ENCODE measurements at places on chromosomes 6 and 20.

DNA sequence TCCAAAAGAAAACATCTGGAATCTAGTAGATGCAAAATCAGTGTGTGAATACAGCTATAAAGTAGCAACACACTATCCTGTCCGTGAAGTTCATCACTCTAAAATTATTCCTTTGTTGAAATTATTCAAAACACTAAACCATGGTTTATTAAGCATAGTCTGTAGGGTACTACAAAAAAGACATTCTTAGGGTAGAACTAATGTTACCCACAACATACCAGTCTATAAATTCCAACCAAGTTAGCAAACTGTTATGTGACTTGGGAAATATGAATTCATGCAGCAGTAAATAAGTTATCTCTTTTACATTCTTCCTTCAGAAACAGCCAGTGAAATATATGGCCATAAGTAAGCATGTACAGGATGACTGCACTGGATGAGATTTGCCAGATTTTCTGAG is 580.3 kb upstream of the ADGRB3 start:
- no peak for DNase-seq

DNA sequence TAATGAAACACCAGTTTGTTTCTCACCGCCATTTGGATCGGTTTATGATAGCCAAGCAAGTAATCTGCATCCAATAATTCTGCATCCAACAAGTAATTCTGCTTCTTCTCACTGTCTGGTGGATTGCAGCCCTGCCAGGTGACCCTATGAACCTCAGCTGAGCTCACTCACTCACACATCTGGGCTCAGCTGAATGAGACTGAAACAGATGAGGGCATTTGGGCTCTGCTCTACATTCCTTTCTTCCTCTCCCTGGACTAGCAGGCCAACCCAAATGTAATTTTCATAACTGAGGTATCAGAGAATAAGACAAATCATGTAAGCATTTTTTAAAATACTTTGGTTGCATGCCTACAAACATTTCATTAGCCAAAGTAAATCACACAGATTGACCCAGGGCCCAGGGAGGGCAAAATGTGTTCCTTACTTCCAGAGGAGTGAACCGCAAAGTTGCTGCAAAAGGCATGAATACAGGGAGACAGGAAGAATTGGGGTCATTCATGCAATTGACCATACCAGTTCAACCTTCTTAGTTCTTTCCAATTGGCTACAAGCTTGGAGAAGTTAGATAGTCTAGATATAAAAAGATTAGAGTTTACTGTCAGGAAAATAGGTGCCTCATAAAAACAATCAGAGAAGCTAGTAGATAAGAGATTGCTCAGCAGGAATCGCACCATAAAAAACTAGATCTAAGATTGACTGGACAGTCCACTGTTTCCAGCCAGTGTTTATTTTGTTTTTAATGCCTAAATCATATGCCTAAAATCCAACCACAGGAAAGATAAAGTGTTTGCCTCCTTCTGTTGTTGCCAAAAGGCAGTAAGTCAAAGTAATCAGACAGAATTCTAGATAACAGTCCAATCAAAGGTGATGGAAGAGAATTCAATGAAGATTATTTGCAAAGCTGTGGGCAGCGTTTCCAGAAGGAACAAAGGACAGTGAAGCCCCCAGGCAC is 43.7 kb downstream of the CBLN4 start:
- no peak for DNase-seq

- no peak for DNase-seq
Observed at GRCh38 chr20:25296094-25297093, 48.5 kb downstream of the PYGB start.

DNA sequence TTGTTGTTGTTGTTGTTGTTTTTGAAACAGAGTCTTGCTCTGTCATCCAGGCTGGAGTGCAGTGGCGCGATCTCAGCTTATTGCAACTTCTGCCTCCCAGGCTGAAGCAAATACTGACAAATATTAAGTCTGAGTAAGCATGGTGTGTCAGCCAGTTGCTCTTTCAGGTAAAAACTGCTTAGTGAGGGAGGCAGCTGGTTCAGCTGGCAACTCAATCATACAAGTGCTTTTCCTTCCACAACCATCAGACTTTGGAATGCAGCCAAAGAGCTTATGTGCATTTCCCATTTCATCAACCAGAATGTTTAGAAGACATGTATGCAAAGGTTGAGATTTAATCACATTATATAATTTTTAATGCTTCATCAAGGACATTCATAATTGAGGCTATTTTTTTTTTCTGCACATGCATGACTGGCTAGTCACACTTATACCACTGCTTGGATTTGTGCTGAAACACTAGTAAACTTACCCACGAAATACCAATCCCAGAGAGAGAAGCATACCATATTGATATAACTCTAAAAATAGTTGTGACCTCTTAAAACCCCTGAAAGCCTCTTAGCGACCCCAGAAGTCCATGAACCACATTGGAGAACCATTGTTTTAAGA is 56.0 kb downstream of the CLIC5 start:
- DNase-seq: no peak

GRCh38 chr20:2563116-2563515 is 26.7 kb downstream of the TMC2 start:
- no peak for DNase-seq

DNA sequence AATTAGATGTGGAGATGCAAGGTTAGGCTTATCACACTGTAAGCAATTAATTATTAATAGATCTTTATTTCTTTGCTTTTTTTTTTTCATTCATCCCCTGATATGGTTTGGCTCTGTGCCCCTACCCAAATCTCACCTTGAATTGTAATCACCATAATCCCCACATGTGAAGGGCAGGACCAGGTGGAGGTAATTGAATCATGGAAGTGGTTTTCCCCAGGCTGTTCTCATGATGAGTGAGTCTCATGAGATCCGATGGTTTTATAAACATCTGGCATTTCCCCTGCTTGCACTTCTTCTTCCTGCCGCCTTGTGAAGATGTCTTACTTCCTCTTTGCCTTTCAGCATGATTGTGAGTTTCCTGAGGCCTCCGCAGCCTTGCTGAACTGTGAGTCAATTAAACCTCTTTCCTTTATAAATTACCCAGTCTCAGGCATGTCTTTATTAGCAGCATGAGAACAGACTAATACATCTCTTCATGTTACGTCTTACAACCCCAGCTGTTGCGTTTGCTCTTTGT is 333.8 kb downstream of the CDH26 start:
- no peak for DNase-seq
